ENCODE measurements at places on chromosomes 3 and 15. TPM values are rescaled to one million over a fixed set of nuclear protein-coding genes. Genes with fewer than 3 reads are reported as not detected.

GRCh38 chr3:17032407-17033034 lies 147.8 kb downstream of the PLCL2 start:
- H3K27me3 ChIP-seq: no peaks in the 10 kb centered on the region
- H3K4me3 ChIP-seq: no peak overlapping the region
- H3K36me3 ChIP-seq: no peaks in the 10 kb centered on the region
- no peak for DNase-seq
- no peaks in the 10 kb centered on the region for H3K4me1 ChIP-seq

- H3K4me3 ChIP-seq: no peak overlapping the region
- no peaks in the 10 kb centered on the region for H3K27me3 ChIP-seq
- no peaks in the 10 kb centered on the region for H3K4me1 ChIP-seq
- H3K27ac ChIP-seq: no peak overlapping the region
- no peak for DNase-seq
These were observed 17.0 kb downstream of the CLK3 start for GRCh38 chr15:74632601-74633000.

- H3K27me3 ChIP-seq: no peaks in the 10 kb centered on the region
- H3K4me1 ChIP-seq: peaks cover 2% of the 10 kb centered on the region
- H3K27ac ChIP-seq: no peak overlapping the region
These were observed 14.3 kb downstream of the TPM1 start for GRCh38 chr15:63056829-63057228.

GRCh38 chr3:52238761-52239701 lies at the start of gene TWF2:
Gene TWF2 (minus strand): TSS chr3:52239158. CDS start chr3:52239016, 142 bp downstream.
- H3K4me1 ChIP-seq: no peaks in the 10 kb centered on the region
- peak; percentile 94 for DNase-seq
- peak within 1 kb of the TSS; percentile 89 for H3K4me3 ChIP-seq
- H3K27me3 ChIP-seq: no peaks in the 10 kb centered on the region

DNA sequence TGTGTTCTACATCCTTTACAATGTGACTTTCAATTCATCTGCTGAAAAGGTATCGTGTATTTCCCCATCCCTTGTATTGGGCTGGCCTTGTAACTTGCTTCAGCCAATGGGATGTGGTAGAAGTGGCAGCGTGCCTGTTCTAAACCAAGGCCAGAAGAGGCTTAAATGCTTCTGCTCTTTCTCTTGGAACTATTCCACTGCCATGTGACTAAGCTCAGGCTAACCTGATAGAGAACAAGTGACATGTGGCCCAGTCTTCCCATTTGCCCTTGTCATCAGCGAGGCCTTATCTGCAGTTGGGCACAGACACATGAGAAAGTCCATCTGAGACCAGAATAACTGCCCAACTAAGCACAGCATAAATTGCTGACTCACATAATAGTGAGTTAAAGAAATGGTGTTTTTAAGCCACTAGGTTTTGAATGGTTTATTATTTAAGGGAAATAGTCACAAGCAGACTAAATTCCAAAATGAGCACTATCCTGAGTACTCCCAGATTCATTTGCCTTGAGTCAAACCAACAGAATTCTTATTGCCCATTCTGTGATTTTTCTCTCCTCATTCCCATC lies 230.2 kb downstream of the CPNE4 start:
- H3K27me3 ChIP-seq: no peaks in the 10 kb centered on the region
- H3K4me3 ChIP-seq: no peak overlapping the region
- H3K27ac ChIP-seq: no peak overlapping the region
- H3K4me1 ChIP-seq: peaks cover 2% of the 10 kb centered on the region
- no peak for DNase-seq
- H3K36me3 ChIP-seq: no peaks in the 10 kb centered on the region

DNA sequence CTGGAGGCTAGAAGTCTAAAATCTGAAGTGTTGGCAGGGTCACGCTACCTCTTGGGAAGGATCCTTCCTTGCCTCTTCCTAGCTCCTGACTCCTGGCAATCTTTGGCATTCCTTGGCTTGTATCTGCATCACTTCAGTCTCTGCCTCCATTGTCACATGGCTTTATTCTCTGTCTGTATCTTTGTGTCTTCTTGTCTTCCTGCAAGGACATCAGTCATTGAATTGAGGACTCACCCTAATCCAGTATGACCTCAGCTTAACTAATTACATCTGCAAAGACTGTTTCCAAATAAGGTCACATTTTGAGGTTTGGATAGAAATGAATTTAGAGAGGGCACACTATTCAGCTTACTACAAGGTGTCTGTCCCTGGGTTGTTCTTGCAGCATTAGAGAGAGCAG lies 31.1 kb upstream of the UTS2B start:
- no peaks in the 10 kb centered on the region for H3K27me3 ChIP-seq
- H3K36me3 ChIP-seq: peaks cover 7% of the 10 kb centered on the region
- no peak for DNase-seq
- no peak overlapping the region for H3K27ac ChIP-seq
- H3K4me3 ChIP-seq: no peak overlapping the region

DNA sequence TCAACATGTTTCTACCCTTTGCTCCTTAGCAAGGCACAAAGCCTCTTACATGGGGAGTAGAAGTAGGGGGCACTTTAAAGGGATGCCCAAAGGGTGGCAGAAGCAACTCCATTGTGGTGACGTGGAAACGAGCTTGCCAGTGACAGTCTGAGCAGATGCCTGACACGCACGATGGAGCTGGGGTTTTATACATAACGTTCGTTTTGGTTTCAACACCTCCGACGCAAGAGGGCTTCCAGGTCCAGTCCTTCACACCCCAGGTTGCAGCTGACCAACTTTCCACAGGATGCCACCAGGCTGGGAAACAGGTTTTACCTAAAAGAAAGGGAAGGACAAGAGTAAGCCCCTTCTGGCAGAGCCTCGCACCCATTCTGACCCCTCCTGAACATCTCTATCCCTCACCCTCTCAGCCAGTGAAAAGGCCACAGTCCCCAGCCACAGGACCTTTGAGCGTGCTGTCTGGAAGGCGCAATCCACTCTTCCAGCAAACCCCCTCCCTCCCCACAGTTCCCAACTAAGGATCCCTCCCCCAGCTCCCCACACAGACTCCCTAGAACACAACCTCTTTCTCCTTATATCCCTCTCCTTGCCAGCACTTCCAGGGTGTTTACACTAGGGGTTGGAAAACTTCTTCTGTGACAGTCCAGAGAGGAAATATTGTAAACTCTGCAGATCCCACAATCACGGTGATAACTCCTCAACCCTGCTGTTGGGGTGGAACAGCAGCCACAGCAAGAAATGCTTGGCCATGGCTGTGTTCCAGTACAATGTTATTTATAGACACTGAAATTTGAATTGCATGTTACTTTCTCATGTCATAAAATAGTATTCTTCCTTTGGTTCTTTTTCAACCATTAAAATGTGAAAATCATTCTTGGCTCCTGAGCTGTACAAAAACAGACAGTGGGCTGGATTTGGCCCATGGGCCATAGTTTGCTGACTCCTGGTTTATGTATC lies 36.2 kb downstream of the FAM174B start:
- DNase-seq: no peak
- no peaks in the 10 kb centered on the region for H3K27me3 ChIP-seq
- H3K4me1 ChIP-seq: no peaks in the 10 kb centered on the region
- H3K4me3 ChIP-seq: no peak overlapping the region

DNA sequence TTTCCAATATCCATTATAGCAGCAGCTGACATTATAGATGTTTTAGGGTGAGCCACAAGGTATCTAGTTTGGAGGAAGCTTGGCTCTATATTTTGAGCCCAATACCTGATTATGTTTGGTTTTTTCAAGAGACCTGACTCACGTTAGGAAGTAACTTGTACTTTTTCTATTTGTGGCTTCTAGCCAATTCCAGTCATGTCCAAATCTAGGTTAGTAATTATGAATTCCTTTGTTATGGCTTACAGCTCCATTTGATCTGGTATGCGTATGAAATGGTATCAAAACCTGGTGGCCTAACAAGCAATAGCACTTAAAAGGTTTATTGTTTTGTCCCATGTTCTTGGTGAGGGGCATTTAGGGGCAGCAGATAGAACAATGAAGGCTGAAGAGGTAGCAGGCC lies 115.9 kb downstream of the TOP2B start:
- H3K36me3 ChIP-seq: no peaks in the 10 kb centered on the region
- H3K27me3 ChIP-seq: no peaks in the 10 kb centered on the region

- H3K27ac ChIP-seq: no peak overlapping the region
- H3K36me3 ChIP-seq: no peaks in the 10 kb centered on the region
- H3K4me1 ChIP-seq: no peaks in the 10 kb centered on the region
- no peaks in the 10 kb centered on the region for H3K27me3 ChIP-seq
- DNase-seq: no peak
- no peak overlapping the region for H3K4me3 ChIP-seq
These were observed 24.3 kb upstream of the GP5 start for GRCh38 chr3:194423317-194423716.

SLC27A2 gene
- total RNA-seq: not detected

CPB1 gene
- 5.0 TPM for total RNA-seq
